ENCODE measurements at places on chromosomes 5 and 9. TPM values are rescaled to one million over a fixed set of nuclear protein-coding genes. Genes with fewer than 3 reads are reported as not detected.

PCDHB12 gene
- not detected for total RNA-seq

ITGA1 gene
- total RNA-seq = 6.0 TPM

STPG3 gene
- not detected for total RNA-seq

FCN1 gene
- not detected for total RNA-seq

TMEM252 gene
- not detected for total RNA-seq

ARSI gene
- total RNA-seq = not detected

MYO10 gene
- 1.5 TPM for total RNA-seq

IRX1 gene
- total RNA-seq = not detected
